Activated CD4-positive, alpha-beta memory T cell treated with anti-CD3 and anti-CD28 coated beads, Interleukin-2, amount 10 ng/mL, durations not matched to agents 7 days and 5 days (primary cell): ENCODE measurements at places on chromosomes 1 and 21. TPM values are rescaled to one million over a fixed set of nuclear protein-coding genes. Genes with fewer than 3 reads are reported as not detected.

DNA sequence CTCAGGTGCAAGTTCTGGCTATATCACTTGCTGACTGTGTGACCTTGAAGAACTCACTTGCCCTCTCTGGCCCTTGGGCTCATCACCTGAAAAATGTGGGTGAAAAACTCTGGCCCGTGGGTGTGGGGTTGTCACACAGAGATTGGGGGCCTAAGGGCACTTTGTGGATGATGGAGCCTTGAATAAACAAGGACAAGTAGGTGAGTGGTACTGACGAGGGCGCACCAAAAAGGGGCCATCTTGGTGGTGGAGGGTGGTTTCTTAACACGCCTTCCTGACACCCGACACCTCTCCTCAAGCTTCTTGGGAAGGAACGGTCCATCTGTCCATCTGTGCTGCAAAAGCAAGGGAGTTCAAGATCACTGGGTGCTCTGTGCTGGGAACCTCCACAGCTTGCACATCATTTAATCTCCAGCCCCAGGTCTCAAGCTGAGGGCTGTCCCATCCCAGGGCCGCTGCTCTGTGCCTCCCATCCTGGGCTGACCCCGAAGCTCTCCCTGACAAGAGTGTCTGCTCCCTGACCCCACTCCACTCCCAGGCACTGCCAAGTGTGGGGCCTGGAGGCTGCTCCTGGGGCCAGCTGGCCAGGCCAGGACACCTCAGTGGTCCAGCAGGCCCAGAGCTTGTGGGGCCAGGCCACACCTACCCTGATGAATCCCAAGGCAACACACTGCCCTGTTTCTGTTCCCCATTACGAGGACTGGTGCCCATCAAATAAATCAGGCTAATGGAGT is 97.3 kb downstream of the GLIS1 start:
- H3K27ac ChIP-seq: no peak overlapping the region
- H3K4me3 ChIP-seq: no peak overlapping the region
- no peak for DNase-seq
- H3K4me1 ChIP-seq: no peaks in the 10 kb centered on the region

- H3K36me3 ChIP-seq: peaks cover 7% of the 10 kb centered on the region
- no peak overlapping the region for H3K27ac ChIP-seq
- H3K27me3 ChIP-seq: peaks cover 10% of the 10 kb centered on the region
- no peak overlapping the region for H3K4me3 ChIP-seq
Measured at GRCh38 chr1:87325982-87326738, 2.5 kb upstream of the LMO4 start.

DNA sequence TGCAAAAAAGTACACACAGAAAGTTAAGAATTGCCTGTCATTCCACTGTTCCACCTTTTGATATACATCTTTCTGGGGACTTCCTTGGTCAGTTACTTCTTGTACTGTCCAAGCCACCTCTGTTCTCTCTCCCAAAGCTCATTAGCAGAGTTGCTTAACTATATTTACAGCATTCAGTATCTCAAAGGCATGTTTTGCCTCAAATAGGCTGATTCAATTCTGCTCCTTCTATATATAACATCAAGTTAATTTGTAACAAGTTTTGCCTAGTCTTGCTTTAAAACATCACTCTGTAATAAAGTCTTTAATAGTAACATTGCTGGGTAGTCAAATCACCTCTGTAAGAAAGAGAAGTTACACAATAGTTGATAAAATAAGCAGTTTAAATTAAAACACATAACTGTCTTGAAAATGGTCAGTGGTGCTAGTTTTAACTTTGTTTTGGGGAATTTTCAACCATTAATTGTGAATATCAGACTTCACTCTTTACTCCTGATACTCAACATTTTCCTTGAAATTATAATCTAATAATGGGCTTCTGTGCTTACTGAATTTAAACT is 35.7 kb downstream of the EDARADD start:
- H3K27ac ChIP-seq: no peak overlapping the region
- DNase-seq: no peak
- H3K27me3 ChIP-seq: no peaks in the 10 kb centered on the region
- peaks cover 3% of the 10 kb centered on the region for H3K36me3 ChIP-seq

DNA sequence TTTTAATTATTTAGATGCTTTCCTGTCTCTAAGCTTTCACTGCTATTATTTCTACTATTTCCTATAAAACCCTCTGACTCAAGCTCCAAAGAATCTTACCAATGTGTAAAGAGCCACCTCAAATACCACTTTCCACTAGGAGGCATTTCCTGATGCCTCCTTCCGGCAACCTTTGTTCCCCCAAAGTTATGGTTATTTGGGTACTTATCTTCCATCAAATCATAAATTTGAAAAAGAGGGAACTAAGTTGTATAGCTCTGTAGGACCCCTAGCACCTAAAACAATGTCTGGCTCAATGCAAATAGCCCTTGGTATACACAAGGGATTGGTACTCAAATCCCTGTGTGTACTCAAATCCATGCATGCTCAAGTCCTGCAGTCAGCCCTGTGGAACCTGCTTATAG is 79.6 kb downstream of the NME7 start:
- H3K36me3 ChIP-seq: peaks cover 22% of the 10 kb centered on the region
- H3K27ac ChIP-seq: no peak overlapping the region
- no peak overlapping the region for H3K4me3 ChIP-seq

DNA sequence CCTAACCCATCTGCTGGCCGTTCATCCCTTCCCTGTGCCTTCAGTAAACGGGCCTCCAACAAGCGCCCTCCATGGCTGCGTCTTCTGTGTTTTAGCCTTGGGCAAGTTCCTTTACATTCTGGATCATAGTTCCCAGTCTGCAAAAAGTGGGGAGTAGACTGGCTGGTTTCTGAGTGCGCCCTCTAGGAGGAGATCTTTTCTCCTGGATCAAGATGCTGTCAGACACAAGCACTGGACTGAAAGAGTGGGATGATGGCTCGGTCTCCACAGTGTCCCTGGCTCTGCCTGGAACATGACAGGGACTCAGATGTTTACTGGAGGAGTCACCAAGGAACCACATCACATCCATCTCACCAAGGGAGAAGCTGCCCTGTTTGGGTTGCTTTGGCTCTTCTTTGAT is 88.8 kb downstream of the PRDM2 start:
- H3K4me1 ChIP-seq: peaks cover 11% of the 10 kb centered on the region
- no peak for DNase-seq
- H3K36me3 ChIP-seq: peaks cover 45% of the 10 kb centered on the region
- no peak overlapping the region for H3K27ac ChIP-seq
- no peak overlapping the region for H3K4me3 ChIP-seq

- no peak overlapping the region for H3K4me3 ChIP-seq
- H3K27me3 ChIP-seq: no peaks in the 10 kb centered on the region
- H3K36me3 ChIP-seq: peaks cover 2% of the 10 kb centered on the region
- H3K27ac ChIP-seq: peak overlapping the region; percentile 81
- peak; percentile 79 for DNase-seq
- peaks cover 90% of the 10 kb centered on the region for H3K4me1 ChIP-seq
Measured at GRCh38 chr1:41666981-41667631, 182.6 kb upstream of the EDN2 start.

- DNase-seq: no peak
- H3K36me3 ChIP-seq: peaks cover 26% of the 10 kb centered on the region
- no peak overlapping the region for H3K4me3 ChIP-seq
- no peaks in the 10 kb centered on the region for H3K4me1 ChIP-seq
Measured at GRCh38 chr1:6100861-6101783, 55.4 kb downstream of the KCNAB2 start.

HUNK gene
- total RNA-seq: 0.03 TPM

ADAMTS5 gene
- not detected for total RNA-seq
